Endothelial cell (in vitro differentiated cells): ENCODE measurements at places on chromosomes 13 and 19.

GRCh38 chr13:44393391-44393790, 19.8 kb downstream of the SERP2 start:
- DNase-seq = no peak

DNA sequence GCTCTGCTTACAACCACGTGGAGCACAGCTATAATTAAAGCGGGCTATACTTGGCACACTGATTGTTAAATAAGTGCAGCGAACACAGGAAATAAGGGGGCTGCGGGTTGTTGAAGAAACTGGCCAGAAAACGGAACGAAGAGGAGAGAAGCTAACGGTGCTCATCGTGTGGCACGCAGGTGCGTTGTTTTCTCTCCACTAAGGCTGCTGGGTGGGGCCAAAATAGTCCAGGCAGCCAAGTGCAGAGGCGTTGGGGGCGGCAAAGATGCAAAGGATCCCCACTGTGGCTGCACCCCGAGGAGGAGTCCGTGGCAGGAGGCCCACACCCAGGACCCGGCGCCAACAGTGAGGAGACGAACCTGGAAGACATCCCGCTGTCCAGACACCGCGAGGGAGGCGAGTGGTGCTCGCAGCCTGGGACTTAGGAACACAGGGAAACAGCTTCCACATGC, 8.1 kb upstream of the ARL11 start:
- no peak for DNase-seq

- DNase-seq = no peak
Observed at GRCh38 chr19:10548746-10549276, 5.1 kb downstream of the ATG4D start.

DNA sequence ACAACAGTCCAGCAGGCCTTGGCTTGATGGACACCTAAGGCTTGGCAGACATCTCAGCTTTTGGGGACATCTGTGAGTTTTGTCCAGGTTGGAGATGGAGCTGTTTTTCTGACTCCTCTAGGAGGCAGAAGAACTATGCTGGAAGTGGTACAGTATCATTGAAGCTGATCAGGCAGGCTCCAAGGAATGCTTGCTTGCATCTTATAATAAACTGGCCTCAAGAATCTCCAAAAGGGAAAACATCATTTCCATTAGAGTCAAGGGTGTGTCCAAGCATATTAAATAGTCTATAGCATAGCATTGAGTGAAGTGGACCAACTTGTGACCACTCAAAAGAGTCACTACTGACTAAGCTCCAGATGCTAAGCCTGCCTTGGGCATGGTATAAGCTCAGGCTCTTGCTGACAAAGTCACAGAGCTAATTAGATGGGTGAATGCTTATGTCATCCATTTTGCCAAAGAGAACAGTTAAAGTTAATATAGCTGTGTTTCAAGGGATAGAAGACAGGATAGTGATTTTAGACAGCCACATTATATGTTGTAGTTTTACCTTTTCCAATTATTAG, 216.0 kb downstream of the DNAJC15 start:
- no peak for DNase-seq

GRCh38 chr13:29081036-29081435, 260.9 kb downstream of the MTUS2 start:
- no peak for DNase-seq

GRCh38 chr19:45090606-45091005, 2.4 kb upstream of the PPP1R37 start:
- DNase-seq = no peak

DNA sequence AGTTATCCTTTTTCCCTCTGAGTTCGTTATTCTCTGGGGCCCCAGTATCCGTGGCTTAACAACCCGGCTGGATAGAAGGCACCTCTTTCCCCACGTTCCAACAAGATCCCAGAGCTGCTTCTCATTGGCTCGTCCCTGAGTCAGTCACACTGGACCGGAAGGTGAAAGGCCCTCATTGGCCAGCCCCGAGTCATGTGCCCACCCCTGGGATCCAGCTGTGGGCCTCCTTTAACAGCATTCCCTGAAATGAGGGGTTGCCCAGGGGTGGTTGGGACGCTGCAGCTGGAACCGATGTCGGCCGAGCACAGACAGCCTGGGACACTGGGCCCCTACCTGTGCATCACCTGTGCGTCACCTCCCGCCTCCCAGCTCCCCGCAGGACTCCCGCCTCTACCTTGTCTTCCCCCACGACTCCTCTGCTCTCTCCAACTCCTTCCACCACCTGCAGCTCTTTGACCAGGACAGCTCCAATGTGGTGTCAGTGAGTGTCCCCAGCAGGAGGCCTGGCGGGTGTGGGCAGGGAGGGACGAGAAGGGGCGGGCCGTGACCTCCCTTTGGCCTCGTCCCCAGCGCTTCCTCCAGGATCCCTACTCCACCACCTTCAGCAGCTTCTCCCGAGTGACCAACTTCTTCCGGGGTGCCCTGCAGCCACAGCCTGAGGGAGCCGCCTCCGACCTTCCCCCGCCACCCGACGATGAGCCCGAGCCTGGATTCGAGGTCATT, 4.3 kb downstream of the TBC1D17 start:
- no peak for DNase-seq

- DNase-seq = no peak
Observed at GRCh38 chr13:33524086-33524485, 238.5 kb upstream of the STARD13 start.

DNA sequence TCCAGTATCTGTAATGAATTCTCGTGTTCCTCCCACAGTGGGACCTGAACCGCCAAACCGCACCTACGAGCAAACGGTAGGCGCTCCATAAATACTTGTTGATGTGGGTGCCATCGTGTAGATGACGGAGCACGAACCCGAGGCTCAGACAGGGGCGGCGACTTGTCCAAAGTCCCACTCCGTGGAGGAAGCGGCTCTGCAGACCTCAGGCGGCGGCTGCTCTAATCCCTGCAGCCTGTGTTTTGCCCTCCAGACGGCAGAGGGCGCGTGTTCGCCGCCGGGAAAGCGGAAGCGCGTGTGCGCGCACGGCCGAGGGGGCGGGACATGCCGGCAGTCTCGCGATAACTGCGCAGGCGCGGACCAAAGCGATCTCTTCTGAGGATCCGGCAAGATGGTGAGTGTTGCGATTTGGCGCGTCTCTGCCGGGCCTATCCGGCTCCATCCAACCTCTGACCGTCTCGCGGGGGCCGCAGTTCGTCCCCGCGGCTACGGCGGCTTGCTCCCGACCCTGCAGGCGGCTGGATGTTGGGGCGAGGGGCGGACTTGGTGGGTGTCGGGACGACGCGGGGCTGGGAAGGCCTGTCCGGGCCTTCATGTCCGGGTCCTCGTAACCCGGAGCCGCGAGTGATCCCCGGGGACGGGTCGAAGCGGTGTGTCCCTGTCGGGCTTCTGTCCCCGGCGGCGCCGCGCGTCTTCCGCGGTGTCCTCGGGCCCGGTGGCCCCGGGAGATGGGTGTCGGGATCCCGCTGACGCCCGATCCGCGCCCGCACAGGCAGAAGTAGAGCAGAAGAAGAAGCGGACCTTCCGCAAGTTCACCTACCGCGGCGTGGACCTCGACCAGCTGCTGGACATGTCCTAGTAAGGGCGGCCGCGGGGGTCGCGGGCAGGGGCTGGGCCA, at the start of gene RPS15:
TSS of gene RPS15 (plus strand) at position 362 of the 898 bp plus-strand sequence. CDS start at position 392, 30 bp downstream.
- DNase-seq = peak; percentile 97

GRCh38 chr13:29471551-29471950, 123.9 kb downstream of the SLC7A1 start:
- no peak for DNase-seq

GRCh38 chr13:42041684-42042035, 6.8 kb upstream of the DGKH start:
- peak; percentile 64 for DNase-seq

DNA sequence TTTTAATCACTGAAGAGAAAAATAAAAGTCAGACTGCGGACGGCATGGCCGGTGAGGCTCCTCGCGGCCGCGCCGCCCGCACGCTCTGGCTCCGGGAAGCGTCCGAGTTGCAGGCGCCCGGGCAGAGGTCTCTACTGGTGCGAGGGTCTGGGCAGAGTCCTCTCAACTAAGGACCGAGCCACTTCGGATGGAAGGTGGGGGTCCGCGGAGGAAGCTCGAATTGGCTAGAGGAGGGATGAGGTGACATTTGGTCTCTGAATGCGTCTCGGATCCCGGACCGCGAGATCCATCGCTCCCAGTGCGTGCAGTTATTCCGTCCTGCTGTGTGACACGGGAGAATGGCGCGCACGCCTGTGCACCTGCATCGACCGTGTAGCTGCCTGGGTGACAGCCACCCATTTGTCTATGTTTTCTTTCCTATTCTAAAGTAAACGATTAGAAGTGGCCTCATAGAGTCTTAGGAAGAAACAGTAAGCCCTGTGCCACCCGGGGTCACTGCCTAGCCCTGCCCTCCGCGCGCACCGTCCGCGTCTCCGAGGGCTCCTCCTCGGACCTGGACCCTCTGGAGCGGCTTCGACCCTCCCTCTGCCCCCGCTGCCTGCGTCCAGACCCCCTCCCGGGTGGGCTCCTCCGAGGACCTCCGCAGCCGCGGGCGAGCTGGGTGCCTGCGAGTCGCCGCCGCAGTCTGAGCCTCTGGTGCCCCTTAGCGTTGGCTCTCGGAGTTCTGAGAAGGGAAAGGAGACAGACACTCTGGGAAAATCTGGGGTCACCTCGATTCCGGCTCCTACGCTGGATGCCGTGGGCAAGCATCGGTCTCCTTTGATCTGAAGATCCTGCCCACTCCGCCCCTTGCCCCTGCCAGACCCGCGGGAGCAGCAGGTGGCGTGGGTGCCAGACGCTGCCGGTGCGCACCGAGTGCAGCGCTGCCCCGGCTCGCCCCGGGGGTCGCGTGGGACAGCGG, 347.4 kb downstream of the LIG4 start:
- DNase-seq = peak; percentile 68

GRCh38 chr13:25980255-25980654, 71.6 kb downstream of the SHISA2 start:
- peak; percentile 31 for DNase-seq

- no peak for DNase-seq
Observed at GRCh38 chr13:72983085-72983768, 75.6 kb upstream of the KLF5 start.

DNA sequence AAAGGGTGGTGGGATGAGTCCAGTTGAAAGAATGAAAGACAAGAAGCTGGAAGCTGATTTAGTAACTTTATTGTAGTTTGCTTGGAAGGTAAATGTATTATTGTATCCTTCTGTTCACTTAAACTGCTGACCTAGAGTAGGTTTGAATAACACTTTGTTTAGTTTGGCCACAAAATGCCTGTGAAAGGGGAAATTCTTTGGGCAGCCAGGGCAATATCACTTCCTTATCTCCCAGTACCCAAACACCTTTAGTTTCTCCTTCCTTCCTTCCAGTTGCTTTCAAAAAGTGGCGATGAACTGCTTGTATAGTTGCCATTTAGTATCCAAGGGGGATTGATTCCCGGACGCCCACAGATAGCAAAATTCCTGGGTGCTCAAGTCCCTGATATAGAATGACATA, 120.1 kb downstream of the PAN3 start:
- no peak for DNase-seq

GRCh38 chr19:41334793-41335192, 18.9 kb downstream of the TGFB1 start:
- DNase-seq = no peak

DNA sequence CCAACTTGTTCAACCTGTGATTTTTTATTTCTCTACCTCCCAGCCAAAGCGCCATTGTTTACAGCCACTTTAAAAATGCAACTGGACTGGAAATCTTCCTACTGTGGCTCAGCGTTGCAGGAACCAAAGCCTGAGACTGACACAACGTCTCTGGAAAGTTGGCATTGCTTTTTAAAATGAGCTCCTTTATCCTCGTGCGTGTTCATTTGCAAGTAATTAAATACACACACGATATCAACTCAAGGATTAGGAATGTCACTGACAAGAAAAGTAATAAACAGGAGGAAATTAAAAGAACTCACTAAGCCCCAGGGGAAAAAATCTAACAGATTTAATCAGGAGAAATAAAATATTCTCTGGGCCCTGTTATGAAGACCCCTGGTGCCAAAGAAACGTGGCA, 184.6 kb upstream of the IRS2 start:
- DNase-seq = no peak

GRCh38 chr13:33318037-33318436, 32.5 kb upstream of the STARD13 start:
- DNase-seq = no peak

GRCh38 chr13:109152941-109153340, 523.5 kb downstream of the MYO16 start:
- DNase-seq = no peak

GRCh38 chr13:97298816-97299215, 76.7 kb downstream of the MBNL2 start:
- DNase-seq = no peak

DNA sequence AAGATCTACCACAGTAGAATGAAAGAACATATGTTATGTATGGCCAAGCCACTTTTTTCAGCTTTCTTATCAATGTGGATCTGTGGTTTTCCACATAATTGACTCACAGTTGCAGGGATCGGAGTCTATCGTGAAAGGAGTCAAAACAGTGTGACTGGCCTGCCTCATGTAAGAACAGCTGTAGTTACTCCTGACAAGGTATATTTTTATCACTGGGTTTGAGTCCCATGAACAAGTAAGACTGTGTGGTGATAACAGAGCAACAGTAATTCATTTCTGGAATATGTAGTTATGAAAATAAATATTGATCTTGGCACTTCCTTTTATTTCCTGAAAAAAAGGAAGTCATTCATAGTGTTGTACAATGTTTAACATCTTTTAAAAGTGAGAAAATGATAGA, 416.6 kb downstream of the KLF12 start:
- DNase-seq = no peak

GRCh38 chr13:73335210-73335609, 276.4 kb downstream of the KLF5 start:
- no peak for DNase-seq

- DNase-seq = no peak
Observed at GRCh38 chr19:11296264-11296663, 304 bp downstream of the TSPAN16 start.

GRCh38 chr19:29695765-29696564, 19.1 kb downstream of the C19orf12 start:
- no peak for DNase-seq

GRCh38 chr13:48625413-48626076, 28.2 kb upstream of the CYSLTR2 start:
- DNase-seq = no peak

DNA sequence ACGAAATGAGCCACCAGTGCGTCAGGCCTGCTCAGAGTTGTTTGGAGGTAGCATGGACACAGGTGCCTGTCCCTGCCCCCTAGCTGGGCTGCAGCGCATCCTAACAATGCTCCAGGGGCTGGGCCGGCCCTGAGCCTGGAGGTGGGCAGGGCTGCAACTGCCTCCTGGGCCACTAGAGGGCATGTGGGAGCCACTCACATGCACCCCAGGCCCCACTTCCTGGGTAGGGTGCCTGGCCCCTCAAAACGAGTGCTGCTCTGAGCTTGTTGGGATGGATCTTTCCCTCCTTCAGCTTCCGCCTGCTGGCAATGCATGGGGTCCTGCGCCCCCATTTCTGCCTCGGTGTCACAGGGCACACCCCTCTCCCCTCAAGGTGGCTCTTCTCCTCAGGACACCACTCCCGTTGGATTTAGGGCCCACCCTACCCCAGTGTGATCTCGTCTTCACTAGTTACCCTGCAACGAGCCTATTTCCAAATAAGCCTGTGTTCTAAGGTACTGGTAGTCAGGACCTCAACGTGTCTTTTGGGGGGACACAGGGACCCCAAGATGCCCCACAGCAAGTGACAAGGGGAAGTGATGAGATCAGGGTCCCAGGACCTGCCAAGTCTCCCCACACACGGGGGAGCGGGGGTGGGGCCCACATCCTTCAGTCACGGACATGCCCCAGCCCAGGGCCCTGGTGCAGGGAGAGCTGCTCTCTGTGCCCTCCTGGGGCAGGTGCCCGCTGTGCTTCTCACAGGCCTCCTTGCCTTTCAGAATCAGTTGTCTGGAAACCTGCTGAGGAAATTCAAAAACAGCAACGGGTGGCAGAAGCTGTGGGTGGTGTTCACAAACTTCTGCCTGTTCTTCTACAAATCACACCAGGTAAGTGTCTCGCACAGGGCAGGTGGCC, 131.3 kb downstream of the STK24 start:
- peak; percentile 78 for DNase-seq

- DNase-seq = no peak
Observed at GRCh38 chr13:95123726-95124125, 177.5 kb downstream of the ABCC4 start.
